ENCODE measurements at places on chromosomes 1 and 21. TPM values are rescaled to one million over a fixed set of nuclear protein-coding genes. Genes with fewer than 3 reads are reported as not detected.

- no peak for DNase-seq
Measured at GRCh38 chr1:234286206-234286605, 87.0 kb upstream of the COA6 start.

- no peak for DNase-seq
Measured at GRCh38 chr1:226586650-226587422, 38.3 kb downstream of the STUM start.

DNA sequence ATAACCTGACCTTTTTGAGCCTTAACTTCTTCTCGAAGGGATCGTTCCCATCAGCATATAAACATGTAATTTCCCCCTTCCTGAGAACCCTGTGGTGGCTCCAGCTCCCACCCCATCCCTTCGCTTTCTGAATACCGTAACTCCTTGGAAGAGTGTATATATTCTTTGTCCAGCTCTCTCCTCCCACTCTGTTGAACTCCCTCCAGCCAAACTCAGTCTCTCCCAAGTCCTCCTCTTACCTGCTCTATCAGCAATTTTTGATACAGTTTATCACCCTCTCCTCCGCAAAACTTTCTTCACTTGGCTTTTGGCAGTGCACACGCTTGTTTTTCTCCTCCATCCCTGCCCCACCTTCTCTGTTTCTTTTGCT, 109.9 kb upstream of the SLC25A33 start:
- no peak for DNase-seq

GRCh38 chr1:18322368-18323032, 158.2 kb upstream of the KLHDC7A start:
- DNase-seq, result no peak

The LDLRAD2 gene
- total RNA-seq, result 0.42 TPM

The LCE6A gene
- total RNA-seq, result not detected

The B4GALT2 gene
- 80.0 TPM for total RNA-seq

Data from endothelial cell of umbilical vein (primary cell).